Vagina (tissue), 2 donors: ENCODE measurements at places on chromosomes 7 and 10. TPM values are rescaled to one million over a fixed set of nuclear protein-coding genes. Genes with fewer than 3 reads are reported as not detected.

DNA sequence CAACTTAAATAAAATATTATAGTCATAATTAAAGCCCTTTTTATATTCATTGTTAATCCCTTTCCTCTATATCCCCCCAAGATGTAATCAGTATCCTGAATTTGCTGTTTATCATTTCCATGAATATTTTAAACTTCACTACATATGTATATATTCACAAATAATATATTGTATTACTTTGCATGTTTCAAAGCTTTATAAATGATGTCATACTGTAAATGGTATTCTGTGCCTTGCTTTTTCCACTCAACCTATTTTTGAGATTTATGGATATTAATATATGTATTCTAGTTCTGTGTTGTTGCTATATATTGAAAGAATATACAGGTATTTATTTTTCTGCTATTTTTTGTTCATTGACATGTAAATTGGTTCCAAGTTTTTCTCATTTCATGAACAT is 173.1 kb downstream of the CCDC71L start:
- DNase-seq, result no peak

NOS3 gene
- 22.8 TPM for total RNA-seq

GFRA1 gene
- total RNA-seq, result 57.7 TPM

DNA sequence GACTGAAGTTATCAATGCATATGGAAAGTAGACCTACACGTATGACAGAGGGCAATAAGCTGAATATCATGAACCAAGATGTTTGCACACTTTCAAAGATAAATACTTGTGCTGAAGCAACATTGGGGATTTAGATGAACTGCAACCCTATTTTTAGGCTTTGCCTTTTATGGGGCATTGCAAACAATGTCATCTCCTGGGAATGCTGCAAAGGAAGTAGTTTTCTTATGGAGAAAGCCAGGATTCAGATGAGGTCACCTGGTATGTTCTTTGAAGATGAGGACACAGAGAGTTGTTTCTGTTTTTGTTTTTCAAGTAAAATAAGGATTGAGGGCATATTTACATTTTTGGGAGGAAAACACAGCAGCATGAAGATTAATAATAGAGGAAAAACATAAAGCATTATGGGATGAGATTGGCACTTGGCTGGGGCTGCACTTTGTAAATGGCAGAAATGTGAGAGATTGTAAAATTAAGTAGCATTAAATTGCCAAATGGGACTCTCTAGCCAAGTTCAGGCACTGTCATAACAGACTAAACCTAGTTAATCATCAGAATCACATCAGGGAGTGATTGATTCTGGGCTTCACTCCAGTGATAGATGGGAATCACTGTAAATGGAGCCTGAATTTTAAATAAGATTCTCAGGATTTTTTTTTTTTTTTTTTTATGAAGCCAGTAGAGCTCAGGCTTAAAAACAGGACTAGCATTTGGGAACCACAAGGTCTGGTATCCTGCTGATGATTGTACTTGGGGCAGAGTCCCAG is 63.1 kb downstream of the MALRD1 start:
- DNase-seq, result no peak

AKR1C8 gene
- not detected for total RNA-seq

DNA sequence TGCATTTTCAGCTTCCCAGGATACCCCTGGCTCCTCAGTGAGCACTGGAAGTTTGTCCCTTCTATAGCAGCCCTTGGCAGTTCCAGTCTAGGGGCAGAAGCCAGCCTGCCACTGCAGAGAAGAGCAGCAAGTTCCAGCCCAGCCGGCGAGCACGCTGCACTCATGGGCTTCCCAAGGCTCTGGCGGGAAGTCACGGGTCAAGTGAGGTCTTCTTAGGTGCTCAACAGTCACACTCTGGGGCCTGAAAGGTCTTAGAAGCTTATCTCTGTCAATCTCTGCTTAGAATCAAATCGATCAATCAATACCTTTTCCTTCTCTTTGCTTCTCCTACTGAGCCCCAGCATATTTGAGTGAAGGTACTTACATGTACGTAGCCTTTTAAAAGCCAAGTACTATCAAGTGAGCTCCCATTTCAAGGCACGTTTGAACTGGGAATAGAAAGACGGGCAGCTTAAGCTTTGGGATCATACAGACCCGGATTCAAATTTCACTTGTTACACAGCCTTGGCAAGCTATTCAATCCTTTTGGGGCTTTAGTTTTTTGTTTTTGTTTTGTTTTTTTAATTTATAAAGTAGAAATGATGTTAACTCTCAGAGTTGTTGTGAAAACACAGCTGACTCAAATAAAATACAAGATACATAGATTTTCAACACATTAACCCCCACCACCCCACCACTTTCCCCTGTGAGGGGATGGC is 152.6 kb upstream of the KLF14 start:
- DNase-seq, result no peak

DNA sequence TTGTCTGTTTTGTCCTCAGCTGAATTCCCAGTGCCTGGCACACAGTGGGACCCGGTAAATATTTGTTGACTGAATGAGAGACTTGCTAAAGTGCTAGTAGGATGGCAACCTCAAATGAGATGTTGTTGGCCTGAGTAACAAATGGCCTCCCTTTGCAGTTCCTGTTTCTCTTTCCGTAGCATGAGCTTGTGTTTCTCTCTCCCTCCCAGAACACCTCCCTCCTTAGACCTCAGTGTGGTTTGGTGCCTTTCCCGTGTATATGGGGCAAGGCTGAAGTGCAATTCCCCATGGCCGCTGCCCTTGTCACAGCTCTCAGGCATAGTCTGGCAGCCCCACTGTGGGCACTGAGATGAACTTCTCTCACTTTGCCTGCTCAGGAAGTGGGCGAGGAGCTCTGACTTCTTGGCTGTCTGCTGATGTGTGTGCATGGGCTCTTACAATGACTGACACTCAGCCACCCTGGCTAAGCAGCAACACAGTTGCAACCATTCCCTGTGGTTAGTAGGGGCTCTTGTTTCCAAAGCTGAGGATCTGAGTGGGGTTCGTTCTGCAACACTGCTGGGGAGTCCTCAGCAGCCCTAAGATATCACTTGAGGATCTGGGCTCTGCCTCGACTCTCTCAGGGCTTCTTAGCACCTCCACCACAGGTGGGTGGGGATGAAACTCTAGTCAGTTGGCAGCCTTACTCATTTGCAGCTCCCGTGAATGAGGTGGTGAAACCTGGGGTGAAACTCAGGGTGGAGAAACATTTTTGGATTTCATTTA is 136.1 kb downstream of the ICA1 start:
- no peak for DNase-seq

DNA sequence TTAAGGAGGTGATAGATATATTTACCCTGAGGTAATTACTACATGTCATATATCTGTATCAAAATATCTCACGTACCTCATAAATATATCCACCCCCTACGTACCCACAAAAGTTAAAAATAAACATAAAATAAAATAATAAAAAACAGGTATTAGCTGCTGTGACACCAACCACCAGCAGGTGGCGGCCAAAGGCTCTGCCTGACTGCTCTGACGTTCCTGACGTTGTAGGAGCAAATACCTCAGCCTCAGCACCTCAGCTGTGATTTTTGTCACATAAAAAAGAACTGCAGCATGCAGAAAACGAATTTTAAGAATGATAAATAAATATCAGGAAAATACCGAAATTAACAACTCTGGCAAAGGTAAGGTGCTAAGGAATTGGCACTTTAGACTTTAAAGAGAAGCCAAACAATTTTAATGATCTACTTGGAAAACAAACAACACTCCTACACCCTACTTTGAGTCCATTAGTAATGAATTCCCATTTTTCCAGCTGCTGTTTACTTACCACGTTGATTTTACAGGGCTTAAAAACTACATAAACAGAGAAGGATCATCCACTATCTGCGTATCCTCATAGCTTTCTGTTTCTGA is 125.4 kb upstream of the TARP start:
- no peak for DNase-seq

DNA sequence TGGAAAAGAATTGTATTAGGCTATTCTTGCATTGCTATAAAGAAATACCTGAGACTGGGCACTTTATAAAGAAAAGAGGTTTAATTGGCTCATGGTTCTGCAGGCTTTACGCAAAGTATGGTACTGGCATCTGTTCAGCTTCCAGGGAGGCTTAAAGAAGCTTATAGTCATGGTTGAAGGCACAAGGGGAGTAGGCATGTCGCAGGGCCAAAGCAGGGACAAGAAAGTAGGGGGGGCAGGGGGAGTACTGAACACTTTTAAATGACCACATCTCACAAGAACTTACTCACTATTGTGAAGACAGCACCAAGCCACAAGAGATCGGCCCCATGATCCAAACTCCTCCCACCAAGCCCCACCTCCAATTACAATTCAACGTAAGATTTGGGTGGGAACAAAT is 152.5 kb upstream of the PHF14 start:
- DNase-seq, result no peak
